ENCODE measurements at places on chromosomes 2 and 18.

- DNase-seq: no peak
These were observed 34.7 kb downstream of the ST6GAL2 start for GRCh38 chr2:106851087-106851874.

- DNase-seq: no peak
These were observed 36.7 kb downstream of the RND3 start for GRCh38 chr2:150450765-150451164.

DNA sequence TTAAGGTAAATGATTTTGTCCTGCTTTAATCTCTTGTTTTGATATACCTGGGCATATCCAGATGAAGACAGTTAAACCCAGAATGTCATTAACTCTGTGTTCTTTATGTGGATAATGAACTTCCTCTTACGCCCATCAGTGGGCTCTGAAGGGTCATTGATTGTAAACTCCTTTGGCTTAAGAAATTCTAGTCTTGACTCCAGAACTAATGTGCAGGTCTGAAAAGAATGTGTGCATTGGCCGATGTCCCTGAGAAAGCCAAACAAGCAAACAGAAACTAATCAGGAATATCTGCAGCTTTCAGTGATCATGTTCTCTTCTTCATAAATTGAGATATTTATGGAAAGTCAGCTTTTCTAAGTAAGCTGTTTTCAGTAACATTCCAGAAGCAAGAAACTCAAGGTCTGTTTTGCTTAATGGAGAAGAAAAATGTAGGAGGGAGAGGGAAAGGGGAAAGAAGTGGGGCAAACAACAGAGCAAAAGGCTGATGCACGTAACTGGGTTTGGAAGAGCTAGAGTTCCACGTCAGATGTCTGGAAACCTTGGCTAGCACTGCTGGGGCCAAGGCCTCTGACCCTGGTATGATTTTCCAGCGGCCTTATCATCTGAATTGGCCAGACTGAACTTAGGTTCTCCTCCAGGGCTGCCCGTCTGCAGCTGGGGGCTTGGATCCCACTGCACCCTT lies 61.3 kb upstream of the FHL2 start:
- DNase-seq: no peak

DNA sequence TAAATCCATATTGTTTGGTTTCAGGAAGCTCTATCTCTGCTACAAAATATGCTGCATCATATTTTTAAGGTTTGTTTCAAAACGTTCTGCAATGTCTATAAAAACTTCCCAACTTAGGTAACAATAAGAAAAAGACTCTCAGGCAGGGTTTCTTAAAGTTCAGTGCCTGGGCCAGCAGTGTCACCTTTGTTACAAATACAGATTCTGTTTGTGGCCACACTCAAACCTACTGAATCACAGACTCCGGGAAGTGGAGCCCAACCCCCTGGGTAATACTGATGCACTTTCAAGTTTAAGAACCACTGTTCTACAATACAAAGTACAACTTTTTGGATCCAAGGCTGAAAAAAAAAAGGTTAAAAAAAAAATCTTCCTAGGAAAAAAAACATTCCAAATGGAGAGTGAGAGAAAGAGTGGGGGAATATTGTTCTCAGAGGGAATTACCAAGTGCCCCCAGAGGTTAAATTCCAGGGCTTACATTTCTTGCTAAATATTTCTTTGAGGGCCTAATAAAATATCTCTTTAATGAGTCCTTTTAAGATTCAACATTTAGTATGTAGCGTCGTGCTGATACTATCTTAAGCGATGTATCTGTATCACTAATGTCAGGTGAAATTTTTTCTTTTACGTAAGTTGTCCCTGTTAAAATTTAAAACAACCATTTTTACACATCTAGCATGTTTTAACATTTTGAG lies 476.7 kb downstream of the TXNL1 start:
- DNase-seq: no peak

- DNase-seq: no peak
These were observed 13.4 kb downstream of the CENPO start for GRCh38 chr2:24806661-24807036.

DNA sequence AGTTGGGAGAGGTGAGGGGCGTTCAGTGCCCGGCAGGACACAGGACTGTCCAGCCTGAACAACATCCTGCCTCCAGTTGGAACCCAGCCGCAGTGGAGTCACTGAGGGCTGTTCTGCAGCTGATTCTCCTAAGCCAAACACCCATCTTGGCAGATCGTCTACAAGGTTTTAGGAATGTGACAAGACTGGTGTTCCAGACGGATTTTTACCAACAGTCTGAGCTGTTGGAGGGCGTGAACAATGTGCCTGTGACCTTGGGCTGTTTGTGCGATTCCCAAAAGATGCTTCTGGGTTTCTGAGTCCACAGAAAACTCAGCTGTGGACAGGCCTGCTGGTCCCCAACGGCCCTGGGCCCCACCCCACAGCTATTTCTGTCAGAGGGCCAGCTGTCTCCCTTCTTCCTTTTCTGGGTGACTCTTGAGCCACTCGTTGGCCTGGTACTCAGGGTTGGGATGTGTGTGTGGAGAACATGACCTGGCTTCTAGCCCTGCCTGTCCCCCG lies 5.7 kb downstream of the LRRFIP1 start:
- no peak for DNase-seq

DNA sequence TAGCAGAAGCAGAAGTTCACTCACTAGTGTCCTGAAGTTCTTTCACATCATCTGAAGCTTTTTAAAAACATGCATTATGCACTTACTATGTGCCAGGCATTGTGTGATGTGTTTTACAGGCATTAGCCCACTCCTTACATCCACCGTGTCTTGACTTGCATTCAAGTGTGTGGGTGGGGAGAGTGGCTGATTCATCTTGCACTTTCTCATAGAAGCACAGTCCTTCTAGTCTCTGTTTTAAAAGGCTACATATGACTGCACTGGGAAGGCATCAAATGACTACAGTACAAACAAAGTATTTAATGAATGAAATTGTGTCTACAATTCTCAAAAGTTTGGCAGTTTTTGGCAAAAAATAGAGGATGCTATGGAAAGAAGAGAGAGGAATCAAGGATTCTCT lies 21.6 kb upstream of the DSC3 start:
- no peak for DNase-seq

GRCh38 chr2:12177455-12178288 lies 431.2 kb downstream of the LPIN1 start:
- no peak for DNase-seq

DNA sequence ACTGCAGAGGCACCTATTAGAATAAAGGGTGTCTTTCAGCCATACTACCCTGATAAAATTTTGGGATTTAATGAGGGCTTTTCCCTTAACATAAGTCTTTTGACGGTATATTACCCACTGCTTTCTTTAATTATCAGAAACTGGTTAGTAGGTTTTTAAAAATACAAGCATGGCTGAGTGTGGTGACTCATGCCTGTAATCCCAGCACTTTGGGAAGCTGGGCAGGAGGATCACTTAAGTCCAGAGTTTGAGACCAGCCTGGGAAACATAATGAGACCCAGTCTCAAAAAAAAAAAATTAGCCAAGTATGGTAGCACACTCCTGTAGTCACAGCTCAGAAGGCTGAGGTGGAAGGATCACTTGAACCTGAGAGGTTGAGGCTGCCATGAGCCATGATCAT lies 16.1 kb downstream of the CPSF3 start:
- DNase-seq: no peak

GRCh38 chr2:174561283-174561971 lies 36.2 kb downstream of the WIPF1 start:
- no peak for DNase-seq

GRCh38 chr2:144233317-144233716 lies 286.6 kb downstream of the ZEB2 start:
- no peak for DNase-seq

GRCh38 chr2:110638004-110638403 lies 39.9 kb downstream of the BUB1 start:
- no peak for DNase-seq

DNA sequence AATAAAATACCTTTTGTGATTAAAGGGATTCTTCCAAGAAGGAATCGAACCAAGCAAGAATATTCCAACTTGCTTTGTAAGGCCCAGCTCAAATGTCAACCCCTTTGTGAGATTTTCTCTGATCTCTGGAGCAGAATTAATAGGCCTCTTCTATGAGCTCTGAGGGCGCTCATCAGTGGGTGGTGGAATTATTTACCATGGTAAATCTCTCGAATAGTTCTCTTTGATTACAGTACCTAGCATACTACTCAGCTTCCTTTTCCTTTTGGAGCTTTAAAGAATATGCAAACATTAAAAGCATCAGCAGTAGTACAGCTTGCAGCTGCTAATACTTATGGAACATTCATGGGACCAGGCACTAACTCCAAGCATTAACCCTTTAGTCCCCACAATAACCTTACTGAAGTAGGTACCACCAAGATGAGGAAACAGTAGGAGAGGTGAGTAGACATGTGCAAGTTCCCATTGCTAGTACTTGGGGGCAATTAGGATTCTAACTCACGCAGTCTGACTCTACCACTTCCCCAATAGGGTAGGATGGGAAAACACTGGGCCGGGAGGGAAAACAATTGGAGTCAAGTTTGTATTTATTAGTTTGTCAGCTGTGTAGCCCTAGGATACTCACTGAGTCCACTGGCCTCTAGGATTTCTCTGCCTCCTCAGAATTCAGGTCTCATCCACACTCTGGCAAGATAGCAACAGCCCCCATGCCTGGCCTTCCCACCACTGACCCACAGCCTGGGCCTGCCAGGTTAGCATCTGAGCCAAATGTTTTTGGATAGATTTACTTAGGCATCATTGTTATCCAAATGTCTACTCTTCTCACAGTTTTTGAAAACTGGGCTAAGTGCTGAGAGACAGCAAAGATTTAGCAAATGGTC lies 21.7 kb downstream of the ADD2 start:
- no peak for DNase-seq

- DNase-seq: no peak
These were observed 204.7 kb upstream of the PID1 start for GRCh38 chr2:229475778-229476177.

- DNase-seq: peak; percentile 27
These were observed 40.0 kb downstream of the ICA1L start for GRCh38 chr2:202831242-202832220.

GRCh38 chr2:212882626-212883025 lies 268.8 kb downstream of the IKZF2 start:
- no peak for DNase-seq

- DNase-seq: no peak
These were observed 12.9 kb upstream of the MARCO start for GRCh38 chr2:118929059-118929458.
